Epithelial cell of prostate (primary cell): ENCODE measurements at places on chromosomes 13 and 19.

GRCh38 chr19:12117201-12117970 is 22.8 kb downstream of the ZNF20 start:
- no peak for DNase-seq

- no peak for DNase-seq
These were observed 443.9 kb downstream of the FGF9 start for GRCh38 chr13:22114630-22115311.

- DNase-seq: no peak
These were observed 628.2 kb upstream of the SLITRK5 start for GRCh38 chr13:87042946-87043345.

DNA sequence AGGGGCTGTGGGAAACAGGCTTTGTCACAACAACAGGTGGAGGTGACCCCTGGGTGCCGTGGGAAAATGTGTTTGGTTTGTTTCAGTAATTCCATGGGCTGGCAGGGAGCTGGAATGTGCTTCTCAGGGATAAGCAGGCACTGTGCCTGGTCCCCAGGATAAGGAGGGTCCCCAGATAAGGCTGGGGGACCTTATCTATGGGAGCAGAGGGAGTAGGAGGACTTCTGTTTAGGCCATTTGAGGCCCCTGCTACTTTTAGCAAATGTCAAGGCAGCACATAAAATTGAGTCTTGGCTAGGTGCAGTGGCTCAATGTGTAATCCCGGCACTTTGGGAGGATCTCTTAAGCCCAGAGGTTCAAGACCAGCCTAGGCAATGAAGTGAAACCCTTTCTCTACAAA is 59.5 kb downstream of the KCNC3 start:
- no peak for DNase-seq
